ENCODE measurements at places on chromosomes 7 and 10. TPM values are rescaled to one million over a fixed set of nuclear protein-coding genes. Genes with fewer than 3 reads are reported as not detected.

DNA sequence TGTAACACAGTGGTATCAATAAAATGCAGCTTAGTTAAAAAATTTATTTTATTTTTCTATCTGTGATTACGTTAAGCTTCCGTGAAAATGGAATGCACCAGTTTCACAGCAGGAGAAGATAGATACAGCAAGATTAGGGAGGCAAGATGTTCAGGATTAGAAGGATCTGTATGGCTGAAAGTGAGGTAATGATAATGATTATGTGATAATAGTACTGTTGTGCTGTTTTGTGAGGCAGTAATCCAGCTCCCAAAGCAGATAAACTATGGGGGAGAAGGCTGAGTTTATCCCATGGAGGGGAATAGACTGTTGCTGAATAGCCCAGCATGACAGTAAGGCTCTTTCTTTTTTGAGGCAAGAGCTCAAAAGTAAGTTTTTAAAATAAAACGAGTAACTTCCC, 216.1 kb upstream of the PRPS1L1 start:
- no peak for DNase-seq

GRCh38 chr10:59799421-59799820, 46.2 kb upstream of the MRLN start:
- no peak for DNase-seq

DNA sequence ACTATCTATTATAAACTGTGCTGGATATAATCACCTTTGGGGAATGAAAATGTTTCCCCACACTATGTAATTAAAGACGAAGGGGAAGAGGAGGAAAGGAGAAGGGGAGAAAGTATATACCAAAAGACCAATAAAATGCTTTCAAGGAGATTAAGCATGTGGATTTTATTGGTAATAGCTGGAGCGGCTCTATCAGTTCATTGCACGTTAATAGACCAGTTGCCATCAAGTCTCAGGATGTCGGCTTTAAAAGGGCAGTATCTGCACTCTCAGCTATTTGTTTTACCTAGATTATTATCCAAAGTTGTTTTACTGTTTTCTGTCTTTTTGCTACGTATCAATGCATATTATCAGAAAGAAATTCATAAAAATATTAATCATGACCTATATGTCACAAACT, 9.0 kb downstream of the ETV1 start:
- no peak for DNase-seq

- no peak for DNase-seq
Observed at GRCh38 chr10:58359541-58359940, 24.7 kb downstream of the UBE2D1 start.

The OLAH gene
- total RNA-seq = 0.35 TPM

The HKDC1 gene
- total RNA-seq = not detected

The GTF2IRD2 gene
- total RNA-seq = 13.7 TPM

The OR2A1 gene
- not detected for total RNA-seq

The AMPH gene
- total RNA-seq = 2.4 TPM
